ENCODE measurements at places on chromosomes 6 and 20. TPM values are rescaled to one million over a fixed set of nuclear protein-coding genes. Genes with fewer than 3 reads are reported as not detected.

The FAM217A gene
- total RNA-seq: not detected

The GRM1 gene
- 0.52 TPM for total RNA-seq

The IBTK gene
- 31.8 TPM for total RNA-seq

The FYN gene
- total RNA-seq: 60.4 TPM

The RHAG gene
- total RNA-seq: 0.60 TPM

The TTI1 gene
- 11.6 TPM for total RNA-seq

The HS3ST5 gene
- total RNA-seq: not detected

The KCNK15 gene
- 2.2 TPM for total RNA-seq

The CYP39A1 gene
- total RNA-seq: 5.4 TPM

The PTCRA gene
- not detected for total RNA-seq

The SRSF3 gene
- total RNA-seq: 201 TPM

The TGM3 gene
- not detected for total RNA-seq

The TREML1 gene
- not detected for total RNA-seq

The LRFN2 gene
- total RNA-seq: not detected

The CYP24A1 gene
- not detected for total RNA-seq

The COL11A2 gene
- 1.3 TPM for total RNA-seq

The ADGRG6 gene
- total RNA-seq: 13.4 TPM

The POLR3F gene
- 6.5 TPM for total RNA-seq

The ZNF343 gene
- total RNA-seq: 7.0 TPM

The CLVS2 gene
- not detected for total RNA-seq

The PRDM1 gene
- total RNA-seq: 2.3 TPM

The TPD52L1 gene
- 27.9 TPM for total RNA-seq

The RBM24 gene
- total RNA-seq: 121 TPM

The ENPP4 gene
- 20.2 TPM for total RNA-seq

The KCNQ5 gene
- 0.16 TPM for total RNA-seq

The DDR1 gene
- 60.2 TPM for total RNA-seq

The HLA-DPB1 gene
- 47.8 TPM for total RNA-seq

The TMEM170B gene
- 5.7 TPM for total RNA-seq

The FOXC1 gene
- total RNA-seq: 5.5 TPM

The SNX21 gene
- total RNA-seq: 23.2 TPM

The HUS1B gene
- not detected for total RNA-seq

The PLCB4 gene
- total RNA-seq: 33.4 TPM

The C20orf202 gene
- total RNA-seq: not detected

The WFDC5 gene
- total RNA-seq: not detected

The EPHA7 gene
- total RNA-seq: 9.8 TPM

The FIG4 gene
- total RNA-seq: 11.1 TPM

The MEI4 gene
- total RNA-seq: 0.84 TPM

The CCM2L gene
- total RNA-seq: 7.2 TPM

The OXT gene
- 0.65 TPM for total RNA-seq

The RSPH9 gene
- 0.24 TPM for total RNA-seq

The LY6G6F gene
- total RNA-seq: not detected

The TBC1D32 gene
- total RNA-seq: 2.7 TPM

The SCRT2 gene
- not detected for total RNA-seq

The IL17A gene
- not detected for total RNA-seq

The RBL1 gene
- 3.8 TPM for total RNA-seq

The PHACTR3 gene
- 6.4 TPM for total RNA-seq

The EFCAB8 gene
- not detected for total RNA-seq

The PTGIS gene
- 45.2 TPM for total RNA-seq

The TCP11 gene
- total RNA-seq: not detected

The ADGB gene
- not detected for total RNA-seq

The SMLR1 gene
- total RNA-seq: not detected

The NKX2-2 gene
- not detected for total RNA-seq

The PRSS35 gene
- total RNA-seq: 2.5 TPM

The MYB gene
- total RNA-seq: 0.24 TPM

The CST2 gene
- total RNA-seq: not detected

The MYLIP gene
- total RNA-seq: 11.3 TPM

The AGPAT1 gene
- total RNA-seq: 58.1 TPM

The PLCB1 gene
- total RNA-seq: 25.9 TPM
